Immature natural killer cell (primary cell): ENCODE measurements at places on chromosomes 2 and 18. TPM values are rescaled to one million over a fixed set of nuclear protein-coding genes. Genes with fewer than 3 reads are reported as not detected.
A peak's percentile ranks its signal among the peaks of the same experiment; 100 is the strongest.

GRCh38 chr18:3709205-3709604 lies 259.2 kb downstream of the TGIF1 start:
- no peak for DNase-seq

DNA sequence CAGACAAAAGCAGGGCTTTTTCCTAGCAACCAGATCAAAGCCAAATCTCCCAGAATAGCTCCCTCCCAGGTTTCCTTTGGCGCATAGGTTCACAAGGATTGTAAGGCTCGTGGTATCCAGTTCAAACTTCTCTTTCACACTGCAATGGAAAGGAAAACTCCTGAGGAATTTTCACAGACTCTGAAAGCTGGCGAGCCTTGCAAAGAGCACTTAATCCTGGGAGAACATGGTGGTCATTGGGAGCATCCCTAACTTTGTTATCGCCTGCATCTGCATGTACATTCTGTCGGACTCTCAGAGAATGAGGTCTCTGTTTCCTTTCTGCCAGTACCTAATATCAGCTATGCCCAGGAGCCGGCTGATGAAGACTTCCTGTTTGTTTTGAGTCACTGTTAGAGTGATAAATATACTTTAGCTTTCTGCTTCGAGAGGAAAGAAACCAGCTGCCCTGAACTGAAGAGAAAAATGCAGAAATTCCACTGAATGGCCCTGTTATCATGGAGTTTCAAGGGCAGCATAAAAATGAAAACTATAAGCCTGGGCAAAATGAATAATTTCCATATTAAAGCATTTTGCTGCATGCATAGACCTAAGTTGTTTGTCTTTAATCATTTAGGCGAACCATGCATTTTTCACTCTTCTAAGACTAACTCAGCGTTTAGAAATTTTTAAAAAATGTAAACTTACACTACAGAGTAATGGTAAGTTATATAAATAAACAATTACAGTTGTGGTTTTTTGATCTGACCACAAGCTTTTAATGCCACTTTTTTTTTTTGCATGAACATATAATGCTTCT lies 76.4 kb upstream of the ZEB2 start:
- peak; percentile 47 for DNase-seq

Gene RAX
- polyA plus RNA-seq = not detected

- no peak for DNase-seq
Measured at GRCh38 chr18:58604311-58604710, 24.6 kb downstream of the ALPK2 start.

Gene DLGAP1
- not detected for polyA plus RNA-seq

Gene SMIM21
- polyA plus RNA-seq = not detected
